ENCODE measurements at places on chromosomes 1 and 21.

GRCh38 chr21:37297364-37297763 is 30.2 kb upstream of the VPS26C start:
- DNase-seq = no peak

DNA sequence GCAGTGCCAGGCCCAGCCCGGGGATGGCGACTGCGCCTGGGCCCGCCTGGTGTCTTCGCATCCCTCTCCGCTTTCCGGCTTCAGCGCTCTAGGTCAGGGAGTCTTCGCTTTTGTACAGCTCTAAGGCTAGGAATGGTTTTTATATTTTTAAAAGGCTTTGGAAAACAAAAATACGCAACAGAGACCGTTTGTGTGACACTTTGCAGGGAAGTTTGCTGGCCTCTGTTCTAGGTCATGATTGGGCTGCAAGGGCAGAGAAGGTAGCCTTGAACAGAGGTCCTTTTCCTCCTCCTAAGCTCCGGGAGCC is 719 bp downstream of the SOD1 start:
- DNase-seq = no peak

DNA sequence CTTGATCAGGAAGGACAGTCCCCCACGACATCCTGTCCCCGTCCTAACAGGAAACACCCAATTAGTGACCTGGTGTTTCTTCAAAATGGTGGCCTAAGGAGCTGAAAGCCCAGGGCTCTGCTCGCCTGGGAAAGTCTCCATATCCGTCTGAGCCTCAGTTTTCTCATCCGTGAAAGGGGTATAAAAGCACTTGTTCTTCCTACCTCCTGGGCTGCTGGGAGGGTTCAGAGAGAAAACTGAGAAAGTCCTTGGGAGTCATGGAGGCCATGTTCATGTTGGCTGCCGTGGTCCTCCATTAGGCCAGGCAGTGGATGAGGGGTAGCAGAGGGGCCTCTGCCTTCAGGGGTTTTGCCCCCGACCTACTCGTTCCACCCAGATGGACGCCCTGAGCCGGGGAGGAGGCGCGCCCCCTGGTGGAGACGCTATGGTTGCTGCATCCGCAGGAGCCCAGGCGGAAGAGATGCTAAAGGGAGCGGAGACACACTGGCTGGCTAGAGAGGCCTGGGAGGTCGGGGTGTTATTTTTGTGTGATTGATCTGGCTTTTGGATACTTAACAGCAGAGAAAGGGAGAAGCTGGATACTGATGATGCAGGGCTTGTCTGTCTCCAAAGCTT is 113.5 kb downstream of the PRDM2 start:
- DNase-seq = peak; percentile 64

GRCh38 chr1:243234978-243235647 is 20.0 kb downstream of the CEP170 start:
- DNase-seq = no peak

DNA sequence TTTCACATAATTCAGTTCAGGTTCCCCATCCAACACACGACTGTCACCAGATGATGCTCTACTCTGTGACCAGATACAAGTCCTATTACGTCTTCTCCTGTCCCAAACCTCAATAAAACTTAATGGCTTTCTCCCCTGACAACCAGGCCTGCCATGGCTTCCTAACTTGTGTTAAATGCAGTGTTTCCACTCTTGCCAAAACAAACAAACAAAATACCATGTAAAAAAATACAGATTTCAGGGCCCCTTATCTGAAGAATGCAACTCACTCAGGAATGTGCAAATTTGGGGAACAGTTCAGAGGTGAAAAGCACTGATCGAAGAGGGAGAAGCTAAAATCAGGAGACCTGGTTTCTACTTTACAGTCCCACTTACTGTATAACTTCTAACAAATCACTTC is 863 bp upstream of the NUF2 start:
- DNase-seq = no peak

- DNase-seq = peak; percentile 3
Observed at GRCh38 chr21:24290151-24290833, 1317.0 kb downstream of the MRPL39 start.

GRCh38 chr1:92994105-92994712 is 32.9 kb upstream of the DIPK1A start:
- DNase-seq = peak; percentile 58

DNA sequence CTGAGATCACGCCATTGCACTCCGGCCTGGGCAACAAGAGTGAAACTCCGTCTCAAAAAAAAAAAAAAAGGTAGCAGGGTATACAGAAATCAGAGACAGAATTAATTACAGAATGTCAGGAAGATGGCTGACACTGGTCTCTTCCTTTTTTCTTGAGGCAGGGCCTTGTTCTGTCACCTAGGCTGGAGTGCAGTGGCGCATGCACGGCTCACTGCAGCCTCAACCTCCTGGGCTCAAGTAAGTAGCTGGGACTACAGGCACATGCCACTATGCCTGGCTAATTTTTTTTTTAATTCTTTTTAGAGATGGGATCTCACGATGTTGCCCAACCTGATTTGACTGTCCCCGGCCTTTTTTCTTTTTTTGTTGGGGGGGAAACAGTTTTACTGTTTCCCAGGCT is 16.4 kb downstream of the RNU5D-1 start:
- no peak for DNase-seq

DNA sequence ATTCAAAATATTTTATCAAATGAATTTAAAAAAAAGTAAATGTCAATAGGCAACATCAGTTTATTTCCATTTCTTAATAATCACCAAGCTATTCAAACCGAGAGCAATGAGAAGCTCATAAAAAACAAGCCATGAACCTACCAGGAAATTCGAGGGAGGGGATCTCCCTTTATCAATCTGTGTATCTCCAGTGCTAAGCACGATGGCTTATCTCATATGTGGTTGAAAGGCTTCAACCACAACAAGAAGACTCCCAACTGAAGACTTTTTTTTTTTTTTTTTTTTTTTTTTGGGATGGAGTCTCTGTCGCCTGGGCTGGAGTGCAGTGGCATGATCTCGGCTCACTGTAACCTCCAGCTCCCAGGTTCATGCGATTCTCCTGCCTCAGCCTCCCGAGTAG is 833.3 kb downstream of the USP25 start:
- DNase-seq = no peak

- DNase-seq = no peak
Observed at GRCh38 chr1:63787875-63788274, 14.1 kb downstream of the ROR1 start.

GRCh38 chr1:24572301-24572700 is 16.4 kb downstream of the NCMAP start:
- DNase-seq = no peak

- DNase-seq = no peak
Observed at GRCh38 chr1:223123011-223123610, 19.9 kb downstream of the TLR5 start.

DNA sequence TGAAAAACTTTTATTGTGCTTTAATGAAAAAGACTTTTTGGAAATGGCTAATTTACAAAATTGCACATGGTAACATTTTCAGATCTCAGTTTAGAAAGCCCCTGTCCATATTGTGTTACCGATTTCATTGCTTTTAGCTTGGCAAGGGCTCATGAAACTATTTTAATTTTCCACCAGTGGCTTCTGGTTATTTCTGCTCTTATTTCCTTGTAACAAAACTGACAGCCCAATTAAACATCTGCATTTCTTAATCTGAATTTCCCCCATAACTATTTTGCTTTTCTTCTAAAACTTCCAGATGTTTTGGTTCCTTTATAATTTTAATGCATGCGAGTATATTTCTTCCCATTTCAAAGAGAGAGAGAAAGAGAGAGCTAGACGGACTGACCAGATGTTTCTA is 264.8 kb downstream of the PTPRC start:
- DNase-seq = no peak

- DNase-seq = no peak
Observed at GRCh38 chr1:21933397-21934248, 3.5 kb downstream of the HSPG2 start.

DNA sequence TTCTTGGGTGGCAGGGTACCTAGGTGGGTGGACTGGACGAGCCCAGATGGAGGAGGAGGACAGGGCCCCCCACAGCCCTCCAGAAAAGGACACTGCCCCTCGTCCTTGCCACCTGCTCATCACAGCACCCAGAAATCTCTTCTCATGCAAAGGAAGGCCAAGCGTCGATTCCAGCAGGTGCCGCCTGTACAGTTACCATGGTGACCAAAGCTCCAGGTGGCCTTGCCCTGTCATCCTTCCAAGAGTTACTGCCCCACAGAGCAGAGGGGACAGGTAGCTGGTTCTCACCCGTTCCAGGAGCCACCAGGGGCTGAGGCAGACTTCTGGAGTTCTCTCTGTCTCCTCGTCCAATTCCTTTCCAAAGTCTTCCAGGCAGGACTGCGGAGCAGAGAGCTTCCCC is 119.9 kb upstream of the VAMP3 start:
- DNase-seq = no peak

GRCh38 chr1:43978551-43979260 is at the start of gene B4GALT2:
B4GALT2 (plus strand) TSS chr1:43979210; CDS start chr1:43981161, 1,951 bp downstream.
- DNase-seq = peak; percentile 43

DNA sequence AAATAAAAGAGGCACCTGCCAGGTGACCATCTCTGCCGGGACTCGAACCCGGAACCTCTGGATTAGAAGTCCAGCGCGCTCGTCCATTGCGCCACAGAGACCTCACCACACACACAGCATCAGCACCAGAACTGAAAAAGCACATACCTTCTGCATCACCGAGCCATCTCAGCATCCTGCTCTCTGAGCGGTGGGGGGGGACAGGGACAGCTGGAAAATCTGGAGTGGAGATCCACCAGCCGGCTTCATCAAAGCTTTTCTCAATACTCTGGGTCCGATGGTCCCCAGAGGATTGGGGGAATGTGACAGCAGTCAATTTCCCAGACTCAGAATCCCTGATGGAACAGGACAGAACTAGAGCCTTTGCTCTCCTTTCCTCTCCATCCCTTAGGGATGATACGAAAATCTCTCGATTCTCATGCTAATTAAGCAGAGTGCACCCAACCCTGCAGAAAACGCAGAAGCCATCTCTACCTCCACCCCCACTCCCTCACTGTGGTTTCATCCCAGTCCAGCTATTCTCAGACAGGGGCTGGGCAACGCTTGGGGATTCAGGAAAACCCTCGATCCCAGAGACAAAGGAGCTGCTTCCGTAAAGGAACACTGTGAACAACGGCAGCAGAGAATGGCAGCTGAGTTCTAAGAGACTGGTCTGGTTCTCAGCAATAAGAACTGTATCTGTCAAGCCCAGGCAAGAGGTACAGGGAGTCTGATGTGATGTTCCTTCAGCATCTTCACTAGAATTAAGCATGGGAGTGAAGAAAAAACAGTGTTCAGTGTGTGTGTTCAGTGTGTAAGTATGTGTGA is 29.6 kb upstream of the CADM3 start:
- DNase-seq = no peak

Data from activated naive CD4-positive, alpha-beta T cell treated with Interleukin-2 at 50 U/mL for 16 hours (primary cell).